ENCODE measurements at places on chromosomes 3 and 15. TPM values are rescaled to one million over a fixed set of nuclear protein-coding genes. Genes with fewer than 3 reads are reported as not detected.

RNU6-1 gene
- not detected for total RNA-seq

DNA sequence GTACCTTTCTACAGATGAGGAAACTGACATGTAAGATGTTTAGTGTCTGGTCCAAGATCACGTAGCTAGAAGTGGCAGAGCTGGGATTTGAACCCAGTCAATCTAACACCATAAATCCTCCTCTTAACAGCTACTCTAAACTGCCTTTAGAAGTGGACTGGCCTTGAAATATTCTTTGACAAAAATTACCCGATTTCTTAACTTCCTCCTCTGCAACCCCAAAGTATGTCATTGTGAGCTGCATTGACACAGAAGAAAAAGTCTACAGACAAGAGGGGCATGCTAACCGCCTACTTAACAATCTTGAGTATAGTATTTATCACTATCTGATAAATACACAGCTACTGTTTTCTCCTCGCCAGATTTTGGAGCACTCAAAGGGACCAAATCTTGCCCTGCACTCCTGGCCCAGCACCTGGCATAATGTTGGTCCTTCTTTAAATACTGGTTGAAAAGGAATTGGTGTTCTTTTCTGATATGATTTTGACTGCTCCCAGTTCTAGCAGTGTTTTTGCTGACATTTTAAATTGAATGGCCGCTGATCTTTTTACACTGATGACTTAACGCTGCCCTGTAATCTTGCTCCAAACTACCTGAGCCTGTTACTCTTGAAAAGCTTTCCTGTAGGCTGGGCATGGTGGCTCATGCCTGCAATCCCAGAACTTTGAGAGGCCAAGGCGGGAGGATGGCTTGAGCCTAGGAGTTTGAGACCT is 36.9 kb downstream of the ITPR1 start:
- DNase-seq: no peak

DNA sequence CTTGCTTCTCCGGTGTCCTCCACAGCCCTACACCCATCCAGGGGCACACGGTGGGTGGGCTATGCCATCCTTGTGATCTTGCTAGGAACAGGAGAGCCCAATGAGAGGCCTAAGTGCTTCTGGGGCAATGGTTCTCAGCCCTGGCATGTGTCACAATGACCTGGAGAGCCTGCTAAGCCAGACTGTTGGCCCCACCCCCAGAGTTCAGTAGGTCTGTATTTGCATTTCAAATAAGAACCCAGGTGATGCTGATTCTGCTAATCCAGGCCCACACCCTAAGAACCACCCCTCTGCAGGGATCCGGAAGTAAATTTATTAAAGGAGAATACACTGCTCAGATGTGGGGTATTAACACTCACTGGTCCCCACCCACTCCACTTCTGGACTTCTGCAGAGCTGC is 57.9 kb downstream of the RORA start:
- DNase-seq: peak; percentile 58

DNA sequence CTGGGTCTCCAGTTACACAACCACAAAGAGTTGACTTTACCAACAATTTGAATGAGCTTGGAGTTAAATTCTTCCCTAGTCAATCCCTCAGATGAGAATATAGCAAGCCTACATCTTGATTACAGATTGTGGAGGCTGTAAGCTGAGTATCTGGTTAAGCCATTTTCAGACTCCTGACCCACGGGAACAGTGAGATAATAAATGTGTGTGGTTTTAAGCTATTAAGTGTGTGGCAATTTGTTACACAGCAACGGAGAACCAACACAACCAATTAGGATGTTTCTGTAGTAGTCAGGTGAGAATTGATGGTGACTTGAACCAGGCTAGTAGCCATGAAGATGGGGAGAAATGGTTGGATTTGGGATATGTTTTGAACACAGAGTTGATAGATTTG is 37.7 kb upstream of the SLC4A7 start:
- no peak for DNase-seq

GRCh38 chr15:68192804-68193486 is 12.2 kb downstream of the CALML4 start:
- no peak for DNase-seq

DNA sequence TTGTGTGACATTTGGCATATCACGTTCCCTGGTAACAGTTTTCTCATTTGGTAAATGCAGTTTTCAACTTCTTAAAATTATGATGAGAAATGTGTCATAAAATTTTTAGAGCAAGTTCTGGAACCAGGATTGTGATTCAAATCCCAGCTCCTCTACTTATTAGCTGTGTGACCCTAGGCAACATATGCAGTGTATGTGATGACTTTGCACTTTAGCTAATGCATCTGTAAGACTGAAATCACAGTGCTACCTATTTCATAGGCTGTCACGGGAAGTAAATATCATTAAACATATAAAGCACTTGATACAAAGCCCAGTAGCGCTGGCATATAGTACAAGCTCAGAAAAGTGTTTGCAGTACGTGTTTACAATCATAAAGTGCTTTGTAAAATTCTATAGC is 419.4 kb downstream of the GRM7 start:
- DNase-seq: no peak

GRCh38 chr3:151445273-151446001 is 15.4 kb downstream of the IGSF10 start:
- DNase-seq: no peak

Measured in H9 (cell line).